Stimulated activated CD8-positive, alpha-beta memory T cell treated with anti-CD3 and anti-CD28 coated beads, Interleukin-2, amount 100 ng/mL, for 48 hours (primary cell): ENCODE measurements at places on chromosomes 12 and 14.

DNA sequence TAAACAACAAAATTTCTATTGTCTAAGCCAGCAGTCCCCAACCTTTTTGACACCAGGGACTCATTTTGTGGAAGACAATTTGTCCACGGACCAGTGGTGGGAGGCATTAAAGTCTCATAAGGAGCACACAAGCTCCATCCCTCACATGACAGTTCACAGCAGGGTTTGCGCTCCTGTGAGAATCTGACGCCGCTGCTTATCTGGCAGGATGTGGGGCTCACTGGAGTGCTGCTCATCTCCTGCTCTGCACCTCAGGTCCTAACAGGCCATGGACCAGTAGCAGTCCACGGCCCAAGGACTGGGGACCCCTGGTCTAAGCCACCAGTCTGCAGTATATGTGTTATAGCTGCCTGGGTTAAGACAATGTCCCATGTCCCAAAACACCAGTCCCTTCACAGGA is 27.2 kb downstream of the VCPKMT start:
- DNase-seq, result no peak

DNA sequence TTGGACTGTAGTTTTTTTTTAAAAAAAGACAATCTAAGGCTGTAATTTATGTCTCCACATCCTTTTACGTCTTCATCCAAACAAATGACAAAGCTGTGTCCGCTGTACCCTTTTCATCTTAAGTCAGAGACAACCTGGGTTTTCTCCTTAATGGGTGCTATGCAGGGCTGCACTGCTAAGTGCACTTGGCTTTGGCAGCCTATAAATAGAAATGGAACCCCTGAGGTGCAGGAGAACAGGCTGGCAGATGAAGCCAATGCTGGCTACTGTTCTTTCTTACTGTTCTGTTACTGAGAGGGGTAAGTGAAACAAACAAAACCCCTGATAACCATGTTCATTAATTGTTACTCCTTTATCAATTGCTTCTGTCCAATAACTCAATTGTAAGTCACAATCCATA is 47.1 kb upstream of the KICS2 start:
- DNase-seq, result no peak

DNA sequence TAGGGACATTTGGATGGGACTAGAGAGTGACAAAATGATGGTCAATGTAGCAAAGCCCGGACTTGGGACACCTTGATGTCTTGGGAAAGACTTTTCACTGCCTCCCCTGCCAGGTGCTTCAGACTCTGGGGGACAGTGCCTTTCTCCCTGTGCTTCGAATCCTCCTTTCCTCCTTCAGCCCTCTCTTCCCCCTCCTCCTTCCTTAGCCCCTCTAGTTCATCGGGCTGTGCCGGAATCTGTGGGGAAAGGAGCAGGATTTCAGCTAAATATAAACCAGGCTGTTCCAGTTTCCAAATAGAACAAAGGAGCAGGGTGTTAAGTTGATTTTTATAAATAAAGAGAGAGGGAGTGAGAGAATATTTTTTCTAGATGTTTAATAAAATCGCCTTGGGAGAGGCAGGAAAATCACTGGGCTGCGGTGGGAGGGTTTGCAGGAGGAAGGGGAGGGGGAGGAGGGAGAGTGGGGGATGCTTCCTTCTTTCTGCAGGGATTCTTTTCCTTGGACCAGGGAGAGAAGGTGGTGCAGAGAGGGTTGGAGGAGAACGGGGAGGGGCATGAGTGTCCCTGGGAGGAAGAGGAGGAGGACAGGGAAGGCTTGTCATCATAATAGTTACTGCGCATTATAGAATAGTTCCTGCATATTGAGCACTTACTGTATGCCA is 21.3 kb upstream of the CABP1 start:
- DNase-seq, result no peak

- no peak for DNase-seq
Observed at GRCh38 chr14:49483268-49483667, 102.9 kb downstream of the RPS29 start.

- no peak for DNase-seq
Observed at GRCh38 chr14:21098076-21098891, at the start of gene ZNF219. TSS of gene ZNF219 (minus strand) at chr14:21098655. CDS start at chr14:21093591, 5,064 bp downstream.
